Fibroblast of mammary gland (primary cell): ENCODE measurements at places on chromosomes 13 and 19.

DNA sequence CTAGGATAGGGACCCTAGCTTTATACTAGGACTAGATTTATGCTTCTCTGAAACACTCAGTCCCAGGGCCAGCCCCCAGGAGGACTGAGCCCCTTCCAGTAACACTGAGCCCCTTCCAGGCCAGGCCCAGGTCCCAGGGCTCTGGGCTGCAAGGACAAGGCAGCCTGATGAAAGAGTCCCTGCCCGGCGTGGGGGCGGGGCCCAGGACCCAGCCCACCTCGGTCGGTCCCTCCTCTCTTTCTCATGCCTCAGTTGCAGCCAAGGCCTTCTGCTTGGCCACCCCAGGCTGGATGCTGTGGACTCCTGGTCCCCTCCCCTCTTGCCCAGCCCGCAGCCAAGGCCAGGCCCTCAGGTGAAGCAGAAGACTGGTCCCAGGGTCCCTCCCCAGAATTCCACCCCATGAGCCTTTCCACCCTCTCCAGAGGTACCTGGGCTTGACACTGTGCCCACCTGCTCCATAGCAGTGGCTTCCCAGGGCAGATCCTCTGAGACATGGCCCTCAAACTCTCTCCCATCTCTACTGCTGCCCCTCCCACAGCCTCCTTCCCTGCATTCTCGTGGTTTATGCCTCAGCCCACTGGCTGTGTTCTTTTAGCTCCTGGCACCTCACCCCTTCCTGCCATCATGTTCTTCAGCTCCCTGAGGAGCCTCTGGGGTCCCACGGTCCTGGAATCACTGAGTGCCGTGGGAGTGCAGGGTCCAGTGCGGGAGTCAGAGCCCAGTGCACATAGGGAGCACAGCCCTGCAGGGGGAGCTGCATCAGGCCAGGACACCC lies 53.6 kb upstream of the C1QTNF9B start:
- no peak for DNase-seq

- no peak for DNase-seq
These were observed 4.9 kb downstream of the MPV17L2 start for GRCh38 chr19:18197941-18198340.

DNA sequence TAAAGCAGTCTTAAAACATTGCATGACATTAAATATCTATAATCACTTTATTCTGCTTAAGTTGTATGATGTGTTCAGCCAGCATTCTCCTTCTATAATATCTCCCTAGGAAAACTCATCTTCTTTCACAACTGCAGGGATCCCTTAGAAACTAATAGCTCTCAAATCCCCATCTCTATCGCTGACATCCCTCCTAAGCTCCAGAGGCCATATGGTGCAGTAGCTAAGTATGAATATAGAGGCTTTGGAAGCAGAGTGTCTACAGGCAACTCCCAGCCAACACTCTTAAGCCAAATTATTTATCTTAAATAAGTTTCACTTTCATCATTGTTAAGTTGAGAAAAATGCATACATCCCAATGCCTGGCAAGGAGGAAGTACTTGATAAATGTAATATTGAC lies 349.5 kb upstream of the MIR17HG start:
- no peak for DNase-seq

DNA sequence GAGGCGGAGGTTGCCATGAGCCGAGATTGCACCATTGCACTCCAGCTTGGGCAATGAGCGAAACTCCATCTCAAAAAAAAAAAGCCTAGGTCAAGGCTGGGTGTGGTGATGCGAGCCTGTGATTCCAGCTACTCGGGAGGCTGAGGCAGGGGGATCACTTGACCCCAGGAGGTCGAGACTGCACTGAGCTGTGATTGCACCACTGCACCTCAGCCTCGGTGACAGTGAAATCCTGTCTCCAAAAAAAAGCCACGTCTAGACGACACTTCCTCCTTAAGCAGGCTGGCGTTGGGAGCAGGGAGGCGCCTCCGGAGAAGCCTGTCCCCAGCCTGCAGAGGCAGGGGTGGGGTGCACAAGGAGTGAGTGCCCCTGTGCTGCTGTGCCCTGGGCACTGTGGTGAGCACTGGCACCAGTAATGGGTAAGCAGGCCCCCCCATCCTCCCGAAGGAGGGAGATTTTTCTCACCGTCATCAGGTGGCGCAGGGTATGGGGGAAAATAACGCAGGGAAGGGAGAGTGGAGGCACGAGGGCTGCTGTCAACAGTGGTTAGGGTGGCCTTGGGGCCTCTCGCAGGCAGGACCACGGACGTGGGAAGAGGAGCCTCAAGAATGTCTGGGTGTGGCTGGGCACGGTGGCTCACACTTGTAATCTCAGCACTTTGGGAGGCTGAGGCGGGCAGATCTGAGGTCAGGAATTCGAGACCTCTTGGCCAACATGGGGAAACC lies 706 bp downstream of the P2RY11 start:
- DNase-seq = no peak

- DNase-seq = no peak
These were observed 713.5 kb downstream of the DIAPH3 start for GRCh38 chr13:59450229-59450628.
